Activated CD4-positive, alpha-beta T cell treated with anti-CD3 and anti-CD28 coated beads for 1 hour (primary cell): ENCODE measurements at places on chromosomes 6 and 20.

DNA sequence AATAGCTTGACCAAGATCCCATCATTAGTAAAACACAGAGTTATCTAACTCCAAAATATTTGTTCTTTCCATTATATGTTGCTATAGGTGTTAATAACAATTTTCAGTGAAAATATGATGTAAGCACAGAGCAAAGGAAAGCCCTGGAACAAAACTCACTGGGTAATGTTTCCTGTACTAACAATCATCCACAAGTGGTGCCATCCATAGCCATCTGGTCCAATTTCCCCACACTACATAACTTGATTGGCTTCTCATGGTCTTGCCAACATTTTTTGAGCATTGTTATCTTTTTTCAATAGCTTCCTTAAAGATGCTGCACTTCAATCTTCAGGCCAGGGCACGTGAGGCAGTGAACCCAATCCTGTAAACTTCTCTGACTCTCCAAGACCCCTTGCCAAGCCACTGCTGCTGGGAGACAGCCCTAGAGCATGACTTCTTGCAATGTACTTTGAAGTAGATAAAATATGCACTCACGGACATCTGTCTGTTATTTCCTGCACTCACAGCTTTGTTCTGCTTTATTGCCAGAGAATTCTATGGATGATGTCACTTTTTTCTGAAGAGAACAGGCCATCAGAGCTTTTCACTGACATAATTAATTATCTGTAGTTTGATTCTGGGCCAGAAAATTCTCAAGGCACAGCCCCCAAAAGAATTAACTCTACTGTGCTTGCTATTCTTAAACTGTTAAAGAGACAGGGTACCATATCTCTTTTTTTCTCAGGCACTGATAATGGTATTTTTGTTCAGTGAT, 97.5 kb upstream of the TMEM30A start:
- no peak for DNase-seq

DNA sequence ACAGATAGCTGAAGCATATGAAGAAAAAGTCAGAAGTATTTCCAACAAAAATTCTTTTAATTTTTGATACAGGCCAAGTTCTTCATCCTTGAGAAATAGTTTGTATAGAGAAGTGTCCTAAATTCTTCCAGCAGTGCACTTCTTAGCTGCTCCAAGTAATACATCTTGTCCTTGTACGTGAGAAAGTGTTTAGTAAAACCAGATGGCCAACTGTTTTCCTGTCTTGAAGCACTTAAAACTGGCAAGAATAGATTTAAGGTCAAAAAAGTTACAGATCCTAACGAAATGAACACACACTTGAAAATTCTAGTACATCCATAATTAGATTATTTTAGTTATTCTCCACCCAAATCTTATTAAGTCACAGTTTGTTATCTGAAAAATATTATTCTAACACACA, 52.2 kb upstream of the HSF2 start:
- no peak for DNase-seq

DNA sequence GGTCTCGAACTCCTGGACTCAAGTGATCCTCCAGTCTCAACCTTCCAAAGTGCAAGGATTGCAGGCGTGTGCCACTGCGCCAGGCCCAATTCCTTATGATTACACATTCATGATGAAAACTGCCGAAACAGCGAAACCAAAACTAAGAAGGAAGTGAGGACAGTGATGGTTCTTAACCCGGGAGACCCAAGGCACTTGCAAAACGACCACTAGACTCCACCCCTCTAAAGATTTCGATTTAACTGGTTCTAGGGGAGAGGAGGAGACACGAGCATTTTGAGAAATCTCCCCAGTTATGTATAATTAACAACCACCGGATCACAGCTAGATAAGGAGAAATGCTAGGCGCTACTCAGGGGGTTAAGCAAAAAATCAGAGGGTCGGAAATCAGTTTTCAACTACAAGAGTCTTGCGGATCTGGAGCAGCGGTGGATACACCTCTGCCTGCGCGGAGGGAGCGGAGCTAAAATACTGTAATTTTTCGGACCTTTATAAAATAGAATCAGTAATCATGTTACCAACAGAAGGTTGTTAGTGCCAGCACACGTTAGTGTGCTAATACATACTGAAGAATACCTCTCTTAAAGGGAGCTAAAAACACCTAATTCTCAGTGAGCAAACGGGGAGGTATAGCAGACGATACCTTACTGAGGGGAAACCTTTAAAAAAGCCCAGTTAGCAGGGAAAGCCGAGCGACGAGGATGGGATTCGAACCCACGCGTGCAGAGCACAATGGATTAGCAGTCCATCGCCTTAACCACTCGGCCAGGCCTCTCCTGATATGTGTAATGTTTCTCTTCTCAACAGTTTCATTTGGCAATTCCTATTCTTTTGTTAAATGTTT, 60.0 kb upstream of the BTN3A2 start:
- peak; percentile 58 for DNase-seq

DNA sequence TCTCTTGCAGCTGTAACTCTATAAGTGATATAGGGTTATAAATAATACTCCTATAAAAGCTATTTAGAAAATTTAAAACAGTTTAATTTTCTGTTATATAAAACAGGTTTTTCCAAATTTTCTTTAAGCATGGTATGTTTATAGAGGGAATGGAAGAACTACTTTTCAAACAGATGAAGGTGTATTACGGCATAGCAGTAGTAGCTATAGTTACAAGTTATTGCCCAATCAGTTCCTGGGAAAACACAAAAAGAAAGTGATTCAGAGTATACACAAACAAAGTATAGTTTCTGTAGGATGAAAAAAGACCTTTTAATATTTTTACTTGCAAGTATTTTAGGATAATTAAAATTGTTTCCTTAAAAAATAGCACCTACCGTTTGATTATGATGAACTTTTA, 9.8 kb downstream of the SLC17A5 start:
- DNase-seq: no peak

GRCh38 chr6:160750276-160750689, 48.2 kb downstream of the PLG start:
- DNase-seq: no peak

DNA sequence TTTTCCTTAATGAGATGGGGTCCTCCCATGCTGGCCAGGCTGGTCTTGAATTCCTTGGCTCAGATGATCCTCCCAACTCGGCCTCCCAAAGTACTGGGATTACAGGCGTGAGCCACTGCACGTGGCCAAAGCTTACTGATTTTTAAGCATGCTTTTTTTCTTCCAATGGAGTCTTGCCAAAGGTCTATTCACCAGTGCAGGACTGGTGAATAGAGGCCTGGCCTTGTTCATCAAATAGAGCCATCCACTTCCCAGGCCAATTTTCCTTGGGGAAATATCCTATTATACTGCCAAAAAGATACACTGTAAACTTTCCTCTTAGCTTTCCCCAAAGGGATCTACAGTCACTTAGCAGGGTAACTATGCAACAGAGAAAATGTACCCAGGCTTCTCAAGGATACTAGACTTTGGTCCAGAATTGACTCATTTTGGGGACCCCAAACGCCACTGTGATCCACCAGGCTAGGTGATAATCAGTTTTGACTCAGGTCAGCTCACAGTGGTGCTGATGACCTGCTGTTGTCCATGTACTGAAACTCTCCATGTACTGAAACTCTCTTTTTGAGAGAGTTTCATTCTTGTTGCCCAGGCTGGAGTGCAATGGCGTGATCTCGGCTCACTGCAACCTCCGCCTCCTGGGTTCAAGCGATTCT, 91.8 kb downstream of the REPS1 start:
- no peak for DNase-seq

DNA sequence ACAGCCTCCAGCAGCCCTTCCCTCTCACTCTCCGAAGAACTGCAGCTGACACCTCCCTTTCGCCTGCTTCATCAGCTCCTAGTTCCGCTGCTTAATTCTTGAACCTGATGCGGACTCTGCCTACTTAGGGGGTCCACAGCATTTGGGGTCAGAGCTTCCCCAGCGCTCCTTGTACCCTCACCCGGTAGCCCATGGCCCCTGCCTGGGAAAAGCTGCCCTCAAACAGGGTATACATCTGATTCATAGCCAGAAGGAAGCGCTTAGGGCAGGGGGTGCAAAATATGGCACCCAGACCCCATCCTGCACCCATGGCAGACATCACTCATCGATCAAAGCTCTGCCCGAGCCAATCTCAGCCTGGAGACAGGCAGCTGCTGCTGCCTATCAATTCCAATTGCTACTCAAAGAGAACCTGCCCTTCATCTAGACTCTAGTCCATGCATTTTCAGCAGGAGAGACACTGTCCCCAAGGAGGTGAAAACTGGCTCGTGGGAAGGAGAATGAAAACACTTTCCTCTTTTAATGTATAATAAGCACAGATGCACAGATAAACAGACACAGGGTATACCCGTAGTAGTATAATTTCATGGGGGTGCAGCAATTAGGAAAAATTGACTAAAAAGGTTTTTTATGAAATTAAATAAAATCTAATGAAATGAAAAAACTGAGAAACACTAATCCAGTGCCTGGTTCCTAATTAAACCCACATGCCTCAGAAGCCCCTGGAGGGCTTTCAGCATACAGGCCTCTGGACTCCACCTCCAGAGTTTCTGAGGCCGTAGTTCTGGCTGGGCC, 194.8 kb downstream of the PREX1 start:
- DNase-seq: no peak

- DNase-seq: no peak
Measured at GRCh38 chr6:154638369-154638768, 94.8 kb upstream of the SCAF8 start.

- DNase-seq: no peak
Measured at GRCh38 chr20:5168651-5169396, 42.0 kb downstream of the CDS2 start.

- DNase-seq: peak; percentile 43
Measured at GRCh38 chr6:69866770-69867638, 648 bp downstream of the COL19A1 start.

DNA sequence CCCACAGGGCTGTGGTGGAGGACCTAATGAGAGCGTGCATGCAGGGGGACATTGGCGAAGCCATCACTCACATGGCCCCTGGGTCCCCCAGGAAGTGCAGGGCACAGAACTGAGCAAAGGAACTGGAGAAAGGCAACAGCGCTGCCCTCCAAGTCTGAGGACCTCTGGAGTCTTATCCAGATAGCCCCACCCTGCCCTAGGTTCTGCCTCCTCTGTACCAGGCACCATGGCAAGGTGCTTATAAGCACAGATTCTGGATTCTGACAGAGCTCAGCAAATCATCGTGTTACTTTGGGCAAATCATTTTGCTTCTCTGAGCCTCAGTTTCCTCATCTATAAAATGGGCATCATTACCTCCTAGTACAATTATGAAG, 44.5 kb downstream of the SLC13A3 start:
- DNase-seq: no peak

GRCh38 chr6:105596284-105596755, 193.4 kb upstream of the PREP start:
- DNase-seq: no peak

DNA sequence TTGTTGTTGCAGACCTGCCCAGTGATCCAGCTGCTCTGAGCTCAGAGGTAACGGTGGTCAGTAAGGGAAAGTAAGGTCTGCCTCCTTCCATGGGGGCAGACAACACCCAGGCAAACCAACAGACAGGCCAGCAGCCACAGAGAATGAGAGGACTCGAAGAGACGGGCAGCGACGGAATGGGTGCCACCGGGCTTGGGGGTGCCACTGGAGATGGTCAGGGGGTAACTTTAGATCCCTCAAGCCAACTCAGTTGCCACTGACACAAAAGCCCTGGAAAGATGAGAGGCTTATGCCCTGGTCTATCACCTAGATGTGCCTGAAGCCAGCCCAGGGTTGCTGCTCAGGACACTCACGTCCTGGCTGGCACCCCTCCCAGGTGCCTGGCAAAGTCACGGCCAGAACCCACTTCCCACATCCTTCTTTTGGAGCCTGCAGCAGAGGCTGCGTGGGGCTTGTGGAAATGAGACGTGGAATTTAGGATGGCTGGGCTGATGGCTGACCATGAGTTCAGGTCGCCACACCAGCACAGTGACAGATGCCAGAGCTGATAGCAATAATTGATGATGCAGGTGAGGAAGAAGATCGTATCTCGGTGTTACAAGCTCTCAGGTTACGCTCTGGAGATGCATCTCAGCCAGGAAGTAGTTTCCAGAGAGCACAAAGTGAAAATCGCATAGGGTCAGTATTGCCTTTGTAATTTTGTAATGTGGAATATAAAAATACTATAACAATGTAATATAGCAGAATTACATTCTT, 209.1 kb downstream of the SYNDIG1 start:
- DNase-seq: no peak

- no peak for DNase-seq
Measured at GRCh38 chr6:123074616-123075015, 78.6 kb downstream of the CLVS2 start.

DNA sequence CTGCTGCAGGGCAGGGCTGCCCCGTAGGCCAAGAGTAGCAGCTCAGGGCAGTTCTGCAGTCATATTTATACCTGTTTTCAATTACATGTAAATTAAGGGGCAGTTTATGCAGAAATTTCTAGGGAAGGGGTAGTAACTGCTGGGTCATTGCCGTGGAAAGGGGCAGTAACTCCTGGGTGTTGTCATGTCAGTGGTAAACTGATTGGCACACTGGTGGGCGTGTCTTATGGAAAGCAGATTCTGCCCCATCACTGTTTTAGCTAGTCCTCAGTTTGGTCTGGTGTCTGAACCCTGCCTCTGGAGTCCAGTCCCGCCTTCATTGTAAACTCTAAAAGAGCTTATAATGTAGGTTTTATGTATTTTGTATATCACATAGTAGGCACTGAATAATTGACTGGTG, 22.1 kb downstream of the MAP3K4 start:
- no peak for DNase-seq
